Endothelial cell (in vitro differentiated cells): ENCODE measurements at places on chromosomes 6 and 20. TPM values are rescaled to one million over a fixed set of nuclear protein-coding genes. Genes with fewer than 3 reads are reported as not detected.

HMGCLL1 gene
- 1.2 TPM for total RNA-seq

MYL9 gene
- total RNA-seq = 128 TPM

GRCh38 chr6:132733814-132734213 lies 20.0 kb upstream of the VNN1 start:
- H3K27me3 ChIP-seq = peaks cover 1% of the 10 kb centered on the region
- no peaks in the 10 kb centered on the region for H3K4me1 ChIP-seq
- DNase-seq = no peak
- H3K4me3 ChIP-seq = no peak overlapping the region
- H3K36me3 ChIP-seq = no peaks in the 10 kb centered on the region

DNA sequence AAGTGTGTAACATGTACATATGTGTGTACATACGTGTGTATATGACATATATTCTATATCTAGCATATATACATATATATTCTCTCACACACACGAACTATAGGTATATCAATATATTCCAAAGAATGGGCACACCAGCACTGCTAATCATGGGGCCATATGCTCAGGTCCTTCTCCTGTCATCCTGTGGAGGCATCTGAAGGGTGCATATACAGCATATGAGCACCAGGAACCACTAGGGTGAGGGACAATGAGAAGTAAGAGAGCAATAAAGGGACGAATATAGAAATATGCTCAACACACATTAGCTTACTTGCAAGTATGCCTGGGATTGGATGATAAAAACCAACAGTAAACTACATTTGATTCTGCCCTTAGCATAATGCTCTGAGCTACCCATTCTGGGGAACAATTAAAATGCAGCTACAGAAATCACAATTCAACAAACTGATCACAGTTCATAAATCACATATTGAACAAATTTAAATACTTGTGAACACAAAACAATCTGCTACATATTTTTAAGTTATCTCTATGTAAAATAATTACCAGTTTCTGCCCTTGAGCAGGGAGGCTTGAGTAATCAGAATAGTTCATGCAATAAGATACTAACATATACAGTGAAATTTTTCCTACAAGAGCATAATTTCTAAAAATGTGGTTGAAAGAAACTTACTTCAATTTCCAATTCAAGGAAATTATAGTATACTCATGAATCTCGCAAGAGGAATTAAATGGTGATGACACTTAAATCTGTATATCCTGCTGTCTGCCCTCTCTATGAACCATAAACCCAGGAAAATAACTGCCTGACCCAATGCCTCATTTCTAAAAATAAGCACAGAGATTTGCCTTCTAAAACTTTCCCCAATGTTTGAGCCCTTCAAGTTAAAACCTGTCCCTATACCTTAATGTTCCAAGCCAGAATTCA lies 272.2 kb upstream of the THEMIS start:
- no peak overlapping the region for H3K27ac ChIP-seq
- no peak overlapping the region for H3K4me3 ChIP-seq
- no peaks in the 10 kb centered on the region for H3K36me3 ChIP-seq
- H3K4me1 ChIP-seq = no peaks in the 10 kb centered on the region
- no peaks in the 10 kb centered on the region for H3K27me3 ChIP-seq
- no peak for DNase-seq

GRCh38 chr6:8069151-8069550 lies 5.0 kb upstream of the BLOC1S5 start:
- no peaks in the 10 kb centered on the region for H3K36me3 ChIP-seq
- H3K4me3 ChIP-seq = no peak overlapping the region
- no peaks in the 10 kb centered on the region for H3K27me3 ChIP-seq
- H3K27ac ChIP-seq = no peak overlapping the region
- H3K4me1 ChIP-seq = peaks cover 5% of the 10 kb centered on the region

GRCh38 chr6:131683479-131683878 lies 17.7 kb downstream of the OR2A4 start:
- no peaks in the 10 kb centered on the region for H3K36me3 ChIP-seq
- DNase-seq = no peak
- H3K4me1 ChIP-seq = no peaks in the 10 kb centered on the region
- no peaks in the 10 kb centered on the region for H3K27me3 ChIP-seq
- H3K4me3 ChIP-seq = no peak overlapping the region
- no peak overlapping the region for H3K27ac ChIP-seq

DNA sequence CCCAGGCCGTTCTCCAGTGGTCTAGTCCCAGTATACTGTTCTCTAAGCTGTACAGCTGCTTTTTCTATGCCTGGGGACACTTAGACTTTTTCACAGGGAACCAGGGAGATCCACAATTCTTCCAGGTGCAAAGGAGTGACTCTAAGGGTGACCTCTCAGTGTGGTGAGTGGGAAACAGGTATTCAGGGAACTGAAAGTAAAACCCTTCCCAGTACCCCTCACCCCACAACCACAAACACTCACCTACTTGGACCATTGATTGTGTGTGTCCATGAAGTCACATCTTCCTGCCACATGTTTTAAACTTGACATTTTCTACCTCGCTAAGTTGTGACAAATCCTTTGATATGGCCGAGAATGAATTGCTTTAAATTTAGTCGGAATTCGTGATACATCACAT lies 183.6 kb downstream of the CLIC5 start:
- H3K36me3 ChIP-seq = no peaks in the 10 kb centered on the region
- no peak overlapping the region for H3K27ac ChIP-seq
- H3K4me3 ChIP-seq = no peak overlapping the region
- H3K27me3 ChIP-seq = peaks cover 4% of the 10 kb centered on the region

- DNase-seq = no peak
- H3K27me3 ChIP-seq = no peaks in the 10 kb centered on the region
- peaks cover 4% of the 10 kb centered on the region for H3K36me3 ChIP-seq
- no peak overlapping the region for H3K27ac ChIP-seq
Observed at GRCh38 chr6:106315765-106316374, 9.7 kb downstream of the ATG5 start.

GRCh38 chr6:106243261-106243660 lies 82.3 kb downstream of the ATG5 start:
- H3K27me3 ChIP-seq = peaks cover 2% of the 10 kb centered on the region
- H3K27ac ChIP-seq = no peak overlapping the region
- no peaks in the 10 kb centered on the region for H3K36me3 ChIP-seq
- H3K4me1 ChIP-seq = no peaks in the 10 kb centered on the region

DNA sequence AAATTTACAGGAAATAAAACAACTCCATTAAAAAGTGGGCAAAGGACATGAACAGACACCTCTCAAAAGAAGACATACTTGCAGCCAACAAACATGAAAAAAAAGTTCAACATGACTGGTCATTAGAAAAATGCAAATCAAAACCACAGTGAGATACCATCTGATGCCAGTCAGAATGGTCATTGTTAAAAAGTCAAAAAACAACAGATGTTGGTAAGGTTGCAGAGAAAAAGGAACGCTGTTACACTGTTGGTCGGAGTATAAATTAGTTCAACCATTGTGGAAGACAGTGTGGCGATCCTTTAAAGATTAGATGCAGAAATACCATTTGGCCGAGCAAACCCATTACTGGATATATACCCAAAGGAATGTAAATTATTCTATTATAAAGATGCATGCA lies 858.0 kb upstream of the FLRT3 start:
- no peak overlapping the region for H3K27ac ChIP-seq
- no peak overlapping the region for H3K4me3 ChIP-seq
- no peaks in the 10 kb centered on the region for H3K27me3 ChIP-seq
- H3K36me3 ChIP-seq = no peaks in the 10 kb centered on the region
- DNase-seq = no peak

DNA sequence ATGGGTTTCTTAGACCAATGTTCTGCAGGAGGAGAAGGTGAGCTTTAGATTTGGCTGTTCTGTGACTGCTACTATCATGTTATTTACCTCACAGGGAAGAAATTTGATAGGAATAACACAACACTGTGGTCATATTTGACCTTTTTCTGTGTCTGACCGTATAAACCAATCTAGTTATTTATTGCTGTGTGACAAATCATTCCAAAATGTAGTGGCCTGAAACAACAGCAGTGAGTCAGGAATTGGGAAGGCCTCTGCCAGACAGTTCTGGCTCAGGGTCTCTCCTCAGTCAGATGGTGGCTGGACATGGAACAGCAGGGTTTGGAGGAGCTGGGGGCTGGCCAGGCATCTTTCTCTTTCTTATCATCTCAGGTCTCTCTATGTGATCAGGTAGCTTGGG lies 33.0 kb downstream of the RIPOR2 start:
- no peaks in the 10 kb centered on the region for H3K4me1 ChIP-seq
- no peaks in the 10 kb centered on the region for H3K27me3 ChIP-seq
- no peak overlapping the region for H3K4me3 ChIP-seq
